Activated naive CD4-positive, alpha-beta T cell treated with anti-CD3 and anti-CD28 coated beads, Interleukin-2, amount 50 U/mL, for 16 hours (primary cell): ENCODE measurements at places on chromosomes 6 and 20.

GRCh38 chr6:111487661-111488060, 4.6 kb upstream of the REV3L start:
- no peak for DNase-seq

- DNase-seq, result no peak
Observed at GRCh38 chr6:81979329-81979728, 226.8 kb upstream of the TENT5A start.

- no peak for DNase-seq
Observed at GRCh38 chr6:39982720-39983119, 48.5 kb upstream of the MOCS1 start.

DNA sequence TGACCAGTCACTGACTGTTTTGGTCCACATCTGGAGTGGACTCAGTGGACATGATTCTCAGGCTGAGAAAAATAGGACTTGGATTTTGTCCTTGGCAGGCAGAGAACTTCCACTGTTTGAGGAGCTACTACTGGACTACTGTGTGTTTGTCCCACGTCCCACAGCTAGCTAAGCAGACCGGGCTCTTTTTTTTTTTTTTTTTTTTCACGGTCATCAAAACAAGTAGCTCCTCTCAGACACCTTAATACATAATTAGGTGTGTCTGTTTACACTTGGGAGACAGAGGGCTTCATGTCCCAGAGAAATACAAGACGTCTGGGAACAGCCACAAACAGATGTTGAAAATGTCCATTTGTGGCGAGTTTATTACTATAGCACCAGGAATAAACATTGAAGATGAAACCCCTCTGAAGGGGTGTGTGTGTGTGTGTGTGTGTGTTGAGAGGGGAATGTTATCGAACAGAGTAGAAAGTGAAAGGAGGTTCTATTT, 155.0 kb upstream of the SUPT3H start:
- no peak for DNase-seq

GRCh38 chr6:144745439-144745838, 460.3 kb downstream of the UTRN start:
- no peak for DNase-seq
